ENCODE measurements at places on chromosomes 5 and 9.

- DNase-seq = no peak
Measured at GRCh38 chr9:122366074-122366660, 4.7 kb upstream of the PTGS1 start.

DNA sequence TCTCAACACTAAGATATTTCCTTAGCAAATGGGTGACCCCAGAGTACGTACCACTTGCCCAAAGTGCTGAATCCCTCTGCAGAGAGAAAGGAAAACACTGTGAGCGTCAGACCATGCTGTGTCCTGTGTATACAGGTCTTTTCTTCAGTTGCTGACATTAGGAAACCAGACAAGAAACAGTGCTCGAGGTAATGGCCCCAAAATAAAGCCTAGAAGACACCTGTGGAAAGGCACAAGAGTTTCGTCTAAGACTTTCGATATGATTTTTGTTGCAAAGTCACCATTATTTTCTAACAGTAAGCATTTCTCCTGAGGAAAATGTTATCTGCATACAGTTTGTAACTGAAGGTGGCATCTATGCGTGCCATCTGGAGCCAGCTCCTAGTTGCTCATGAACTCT lies 62.0 kb upstream of the SIMC1 start:
- DNase-seq = no peak

DNA sequence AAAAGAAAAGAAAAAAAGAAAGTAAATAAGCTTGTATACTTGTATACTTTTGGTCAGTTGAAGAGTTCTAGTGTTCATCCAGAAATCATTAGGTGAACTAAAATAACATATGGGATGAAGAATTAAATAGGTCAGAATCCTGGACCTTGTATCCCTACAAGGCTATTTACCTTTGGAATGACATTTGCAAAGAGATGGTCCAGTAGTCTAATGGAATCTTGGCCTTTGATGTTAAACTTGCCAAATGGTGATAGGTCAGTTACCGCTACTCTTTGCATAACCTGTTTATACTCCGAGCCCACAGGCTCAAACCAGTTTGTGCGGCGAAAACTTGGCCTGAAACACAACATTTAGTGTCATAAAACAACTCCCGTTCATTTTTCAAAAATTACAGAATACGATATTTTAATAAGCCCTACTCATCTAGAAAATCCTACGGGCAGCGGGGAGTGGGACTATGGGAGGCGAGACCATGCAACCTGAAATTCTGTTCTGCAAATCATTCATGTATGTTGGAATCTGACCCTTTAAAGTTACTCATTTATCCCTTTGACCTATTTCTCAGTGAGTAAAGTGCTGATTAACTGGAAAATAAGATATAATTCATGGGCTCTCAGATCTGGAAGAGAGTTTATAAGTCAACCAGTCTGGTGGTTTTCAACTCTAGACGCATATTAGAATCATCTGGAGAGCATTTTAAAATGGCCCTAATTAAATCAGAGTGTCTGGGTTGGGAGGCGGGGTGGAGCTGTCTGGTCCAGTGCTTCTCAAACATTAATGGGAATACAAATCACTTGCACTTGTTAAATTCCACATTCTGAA lies 38.6 kb downstream of the DMGDH start:
- no peak for DNase-seq

DNA sequence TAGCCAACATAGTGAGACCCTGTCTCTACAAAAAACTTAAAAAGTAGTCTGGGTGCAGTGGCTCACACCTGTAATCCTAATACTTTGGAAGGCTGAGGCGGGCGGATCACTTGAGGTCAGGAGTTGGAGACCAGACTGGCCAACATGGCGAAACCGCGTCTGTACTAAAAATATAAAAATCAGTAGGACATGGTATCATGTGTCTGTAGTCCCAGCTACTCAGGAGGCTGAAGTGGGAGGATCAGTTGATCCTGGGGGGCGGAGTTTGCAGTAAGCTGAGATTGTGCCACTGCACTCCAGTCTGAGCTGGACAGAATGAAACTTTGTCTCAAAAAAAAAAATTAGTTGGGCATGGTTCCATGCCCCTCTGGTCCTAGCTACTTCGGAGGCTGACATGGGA lies 57.9 kb upstream of the MIER3 start:
- DNase-seq = no peak

DNA sequence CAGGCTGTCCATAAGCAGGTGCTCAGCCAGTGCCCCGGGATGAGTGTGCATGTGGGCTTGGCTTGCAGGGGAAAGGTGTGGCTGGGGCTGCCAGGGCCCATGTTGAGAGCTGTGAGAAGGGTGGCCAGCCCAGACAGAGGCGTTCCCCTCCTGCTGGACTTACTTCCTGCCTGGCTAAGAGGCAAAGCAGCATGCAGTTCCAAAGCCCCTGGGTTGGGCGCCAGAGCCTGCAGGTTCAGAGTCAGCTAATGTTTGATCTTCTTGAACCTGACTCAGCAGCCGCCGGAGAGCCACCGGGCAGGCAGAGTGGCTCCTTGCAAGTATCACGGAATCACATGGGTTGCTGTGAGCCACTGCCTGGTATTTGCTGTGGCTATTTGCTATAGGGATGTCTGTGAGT lies 168.4 kb upstream of the MAP1B start:
- no peak for DNase-seq

DNA sequence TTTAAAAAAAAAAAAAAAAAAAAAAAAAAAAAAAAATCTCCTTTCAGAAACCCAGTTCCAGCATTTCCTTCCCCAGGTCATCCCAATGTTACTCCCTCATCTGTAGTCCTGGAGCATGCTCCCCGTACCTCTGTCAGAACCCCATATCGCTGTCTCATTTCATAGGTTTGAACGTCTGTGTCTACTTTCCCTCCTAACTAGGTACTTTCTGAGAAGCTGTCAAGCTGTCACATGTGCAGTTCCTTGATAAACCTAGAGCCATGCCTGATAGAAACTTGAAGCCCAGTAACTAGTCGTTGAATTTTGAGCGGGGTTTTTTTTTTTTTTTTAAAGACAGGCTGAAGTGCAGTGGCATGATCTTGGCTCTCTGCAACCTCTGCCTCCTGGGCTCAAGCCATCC lies 15.6 kb downstream of the EXOSC3 start:
- no peak for DNase-seq

DNA sequence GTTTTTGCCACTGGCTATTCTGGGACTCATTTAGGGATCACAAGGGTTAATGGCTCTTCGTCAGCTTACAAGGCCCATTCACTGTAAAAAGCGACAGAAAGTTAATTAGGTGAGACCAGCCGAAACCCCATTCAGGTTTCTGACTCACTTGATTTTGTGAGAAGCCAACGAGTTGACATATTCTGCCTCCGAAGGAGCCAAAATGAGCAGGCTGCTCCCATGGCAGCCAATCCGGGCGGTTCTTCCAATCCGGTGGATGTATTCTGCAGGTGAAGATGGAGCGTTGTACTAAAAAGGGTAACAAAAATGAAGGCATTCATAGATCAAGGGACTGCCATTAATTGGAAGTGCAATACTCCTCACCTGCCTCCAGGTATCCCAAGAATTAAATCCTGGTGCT lies 39.7 kb downstream of the DDX31 start:
- DNase-seq = no peak

Measured in mesenchymal stem cell (in vitro differentiated cells and primary cell).